ENCODE measurements at places on chromosomes 5 and 9.
A peak's percentile ranks its signal among the peaks of the same experiment; 100 is the strongest.

- DNase-seq = no peak
Measured at GRCh38 chr9:108813951-108814601, 41.7 kb downstream of the ACTL7B start.

DNA sequence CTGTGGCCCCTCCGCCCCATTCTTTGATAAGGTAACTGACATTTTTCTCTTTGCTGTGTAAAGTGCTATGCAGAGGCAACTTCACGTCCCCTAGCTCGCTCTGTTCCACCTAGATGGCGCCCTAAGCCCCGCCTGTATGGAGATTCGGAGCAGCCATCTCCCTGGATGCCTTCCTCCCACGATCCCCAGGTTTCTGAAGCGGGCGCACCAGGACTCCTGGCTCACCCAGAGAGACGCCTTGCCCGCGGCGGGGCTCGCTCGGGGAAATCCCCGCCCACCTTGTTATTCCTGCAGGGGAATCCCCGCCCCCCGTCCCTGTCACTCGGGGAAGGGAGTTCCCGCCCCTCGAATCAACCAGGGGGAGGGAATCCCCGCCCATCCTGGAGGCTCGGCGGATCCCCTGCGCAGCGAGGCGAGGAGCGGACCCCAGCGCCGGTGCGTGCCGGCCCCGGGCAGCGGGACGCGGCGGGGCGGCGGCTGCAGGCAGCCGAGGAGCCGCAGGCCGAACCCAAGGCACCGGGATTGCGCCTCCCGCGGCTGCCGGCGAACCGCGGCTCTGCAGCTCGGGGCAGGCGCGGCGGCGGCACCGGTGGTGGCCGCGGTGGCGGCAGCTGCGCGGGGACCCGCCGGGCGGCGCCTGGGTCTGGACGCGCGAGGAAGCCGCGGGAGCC is at the start of gene PDZD2:
Gene PDZD2, plus strand, starts transcription at position 384 of the 671 bp plus-strand sequence.
- peak; percentile 81 for DNase-seq

GRCh38 chr9:137878146-137878941 is 762 bp downstream of the CACNA1B start:
- peak; percentile 14 for DNase-seq

GRCh38 chr5:171826132-171826531 is 40.5 kb downstream of the SMIM23 start:
- DNase-seq = no peak

GRCh38 chr9:37428345-37428744 is 5.8 kb downstream of the GRHPR start:
- no peak for DNase-seq

GRCh38 chr5:208449-209114 is 9.4 kb downstream of the CCDC127 start:
- no peak for DNase-seq

DNA sequence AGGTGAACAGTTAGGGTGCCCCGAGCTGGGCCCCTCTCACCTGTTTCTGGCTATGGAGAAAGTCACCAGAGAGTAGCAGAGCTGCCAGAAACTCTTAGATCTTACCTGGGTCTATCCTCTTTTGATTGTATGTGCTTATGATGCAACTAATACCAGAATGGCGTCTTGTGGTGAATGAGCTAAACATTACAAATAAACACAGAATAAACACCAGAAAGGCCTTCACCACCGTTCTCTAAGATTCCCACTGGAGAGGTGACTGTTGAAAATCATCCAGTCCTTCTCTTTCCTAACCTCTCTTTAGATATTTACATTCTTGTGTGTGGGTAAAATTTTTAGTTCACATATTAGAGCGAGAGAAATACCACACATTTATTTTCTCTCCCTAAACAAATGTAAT is 241.7 kb upstream of the GAS1 start:
- no peak for DNase-seq

DNA sequence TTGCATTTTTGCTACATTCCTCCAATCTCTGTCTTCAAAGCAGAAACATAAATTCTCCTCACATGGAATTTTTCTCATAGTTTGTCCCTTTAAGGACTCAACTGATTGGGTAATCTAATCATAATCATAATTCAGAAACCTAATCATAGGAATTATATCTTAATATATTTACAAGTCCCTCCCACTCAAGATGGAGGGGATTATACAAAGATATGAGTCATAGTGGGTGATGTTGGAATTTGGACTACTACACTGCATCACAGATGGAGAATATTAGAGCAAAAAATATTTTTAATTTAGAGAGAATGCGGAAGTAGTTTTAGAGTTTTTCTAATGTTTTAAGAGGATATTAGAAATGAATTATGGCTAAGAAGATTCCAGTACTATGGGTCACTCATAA is 1034.0 kb downstream of the DTWD2 start:
- DNase-seq = no peak

- DNase-seq = no peak
Measured at GRCh38 chr9:643966-644365, 197.5 kb upstream of the DMRT1 start.

DNA sequence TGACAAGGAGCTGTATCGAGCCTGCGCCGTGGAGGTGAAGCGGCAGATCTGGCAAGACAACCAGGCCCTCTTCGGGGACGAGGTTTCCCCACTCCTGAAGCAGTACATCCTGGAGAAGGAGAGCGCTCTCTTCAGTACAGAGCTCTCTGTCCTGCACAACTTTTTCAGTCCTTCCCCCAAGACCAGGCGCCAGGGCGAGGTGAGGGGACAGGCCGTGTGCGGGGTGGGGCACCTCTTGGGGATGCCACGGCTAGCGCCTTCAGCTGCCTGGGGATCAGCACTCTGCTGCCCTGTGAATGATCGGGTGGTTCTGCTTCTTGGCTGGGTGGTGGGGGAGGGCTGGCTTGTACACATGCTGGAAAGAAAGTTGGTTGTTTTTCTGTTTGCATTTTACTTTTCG is 1.7 kb downstream of the NELFB start:
- DNase-seq = no peak

DNA sequence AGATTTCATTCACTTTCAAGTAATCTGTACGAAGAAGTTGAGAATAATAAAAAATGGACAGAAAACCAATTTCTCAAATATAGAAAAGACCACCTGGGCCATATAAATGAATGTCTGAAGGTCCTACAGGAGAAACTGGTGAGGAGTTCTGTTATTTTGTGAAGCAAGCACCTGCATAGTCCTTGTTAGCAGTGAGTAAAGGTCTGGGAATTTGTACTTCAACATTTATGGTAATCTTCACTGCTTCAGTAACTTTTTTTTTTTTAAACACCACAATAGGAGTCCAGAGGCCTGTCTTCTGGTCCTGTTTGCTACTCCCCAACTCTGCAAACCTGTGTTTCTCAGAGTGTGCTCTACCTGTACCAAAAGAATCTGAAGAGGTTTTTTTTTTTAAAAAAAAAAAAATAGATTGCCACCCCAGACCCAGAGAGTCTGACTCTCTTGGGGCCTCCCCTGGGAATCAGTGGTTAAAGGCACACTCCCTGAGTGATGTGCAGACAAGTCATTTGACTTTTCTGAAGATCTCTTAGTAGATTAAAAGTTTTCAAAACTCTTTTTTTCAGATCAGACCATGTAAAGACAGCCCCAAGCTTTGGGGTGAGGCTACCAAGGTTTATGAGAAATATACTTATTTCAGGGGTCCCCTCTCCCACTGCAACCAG is 55.5 kb downstream of the FAM81B start:
- no peak for DNase-seq

DNA sequence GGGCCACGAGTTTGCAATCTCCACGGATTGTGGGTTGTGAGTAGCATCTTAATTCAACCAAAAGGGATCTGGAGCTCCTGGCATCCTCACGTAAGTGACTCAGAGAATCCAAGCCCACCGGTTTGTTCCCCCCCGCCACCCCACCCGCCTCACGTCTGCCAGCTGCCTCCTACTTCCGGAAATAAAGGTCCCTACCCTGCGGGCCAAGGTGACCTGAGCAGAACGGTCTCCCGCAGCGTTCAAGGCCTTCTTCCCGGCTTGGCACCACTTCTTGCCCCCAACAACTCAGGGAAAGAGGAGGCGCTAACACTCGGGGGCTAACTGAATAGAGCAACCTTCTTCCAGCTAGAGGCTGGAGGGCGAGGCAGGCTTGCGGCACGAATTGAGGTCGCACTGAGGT is 8.8 kb upstream of the GPRIN1 start:
- DNase-seq = no peak

- DNase-seq = no peak
Measured at GRCh38 chr5:23440703-23441102, 66.7 kb upstream of the PRDM9 start.

DNA sequence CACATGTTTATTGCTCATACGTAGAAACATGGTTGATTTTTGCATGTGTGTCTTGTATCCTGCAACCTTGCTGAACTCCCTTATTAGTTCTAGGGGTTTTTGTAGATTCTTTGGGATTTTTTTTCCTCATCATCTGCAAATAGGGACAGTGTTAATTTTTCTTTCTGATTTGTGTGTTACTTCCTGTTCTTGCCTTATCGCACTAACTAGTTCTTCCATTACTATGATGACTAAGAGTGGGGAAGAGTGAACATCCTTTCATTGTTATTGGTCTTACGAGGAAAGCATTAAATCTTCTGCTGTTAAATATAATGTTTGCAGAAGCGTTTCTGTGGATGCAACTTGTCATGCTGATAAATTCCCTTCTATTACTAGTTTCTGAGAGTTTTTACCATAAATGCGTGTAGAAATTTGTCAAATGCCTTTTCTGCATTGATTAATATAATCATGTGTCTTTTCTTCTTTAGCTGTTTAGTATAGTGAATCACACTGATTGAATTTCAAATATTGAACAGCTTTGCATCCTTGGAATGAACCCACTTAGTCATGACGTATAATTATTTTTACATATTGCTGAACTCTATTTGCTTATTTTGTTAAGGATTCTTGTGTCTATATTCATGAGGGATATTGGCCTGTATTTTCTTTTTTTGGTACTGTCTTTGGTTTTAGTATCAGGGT is 32.1 kb upstream of the RNF130 start:
- no peak for DNase-seq

- peak; percentile 56 for DNase-seq
Measured at GRCh38 chr5:32589942-32590869, 4.8 kb downstream of the SUB1 start.

Measured in CD4-positive, alpha-beta T cell treated with Interleukin-17A for 4 hours (primary cell).